Activated CD8-positive, alpha-beta memory T cell treated with anti-CD3 and anti-CD28 coated beads, Interleukin-2, amount 50 U/mL, for 4 hours (primary cell): ENCODE measurements at places on chromosomes 4 and X.

DNA sequence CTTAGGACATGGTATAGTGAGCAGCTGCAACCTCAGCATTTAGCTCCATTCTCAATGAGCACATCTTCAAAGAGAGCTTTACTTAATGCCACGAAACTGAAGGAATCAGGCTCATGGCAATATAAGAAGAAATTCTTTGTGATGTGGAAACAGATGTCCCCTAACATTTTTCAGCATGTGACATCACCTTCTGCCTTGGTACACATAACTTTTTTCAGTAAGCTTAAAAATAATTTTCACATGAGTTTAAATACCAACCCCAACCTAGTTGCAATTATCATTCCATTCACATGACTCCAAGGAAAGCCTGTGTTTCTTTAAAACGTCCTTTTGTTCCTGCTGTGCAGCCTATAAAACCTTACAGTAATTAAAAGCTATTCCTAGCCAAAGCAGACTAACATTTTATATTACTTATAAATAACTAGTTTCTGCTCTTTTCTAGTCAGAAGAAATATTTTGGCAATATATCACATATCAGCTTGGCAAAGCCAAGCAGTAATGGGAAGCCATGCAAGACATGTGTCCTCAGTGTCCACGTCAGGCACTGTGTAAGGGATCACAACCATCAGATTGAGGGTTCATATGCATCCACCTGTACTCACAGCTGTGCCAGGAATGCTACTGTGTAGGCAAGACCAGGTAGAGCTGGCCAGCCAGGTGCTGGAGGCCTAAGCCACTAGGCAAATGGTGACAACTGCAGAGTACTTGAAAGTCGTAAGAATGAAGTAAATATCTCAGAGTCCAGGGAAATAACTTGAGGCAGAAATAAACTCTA, 466.6 kb downstream of the INPP4B start:
- no peak for DNase-seq

GRCh38 chr4:6937754-6938153, 28.1 kb downstream of the TBC1D14 start:
- DNase-seq: no peak

GRCh38 chrX:37906357-37906756, 59.0 kb upstream of the DYNLT3 start:
- no peak for DNase-seq

DNA sequence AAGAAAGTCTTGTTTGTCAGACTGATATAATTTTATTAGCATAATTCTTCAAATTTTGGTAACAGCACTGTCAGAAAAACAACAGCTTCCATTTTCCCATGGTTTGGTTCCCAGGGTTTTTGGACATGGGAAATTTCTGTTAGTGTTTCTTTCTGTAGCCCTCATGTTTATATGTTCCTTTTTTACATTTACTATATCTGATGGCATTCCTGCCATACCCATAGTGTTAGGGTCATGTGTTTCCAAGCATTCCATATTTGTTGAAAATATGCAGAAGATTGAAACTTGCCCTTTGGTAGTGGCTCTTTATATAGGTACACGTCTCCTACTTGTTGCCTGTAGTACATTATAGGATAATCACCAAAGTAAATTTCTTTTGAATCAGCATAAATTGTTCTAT, 65.8 kb downstream of the PDLIM5 start:
- DNase-seq: no peak

DNA sequence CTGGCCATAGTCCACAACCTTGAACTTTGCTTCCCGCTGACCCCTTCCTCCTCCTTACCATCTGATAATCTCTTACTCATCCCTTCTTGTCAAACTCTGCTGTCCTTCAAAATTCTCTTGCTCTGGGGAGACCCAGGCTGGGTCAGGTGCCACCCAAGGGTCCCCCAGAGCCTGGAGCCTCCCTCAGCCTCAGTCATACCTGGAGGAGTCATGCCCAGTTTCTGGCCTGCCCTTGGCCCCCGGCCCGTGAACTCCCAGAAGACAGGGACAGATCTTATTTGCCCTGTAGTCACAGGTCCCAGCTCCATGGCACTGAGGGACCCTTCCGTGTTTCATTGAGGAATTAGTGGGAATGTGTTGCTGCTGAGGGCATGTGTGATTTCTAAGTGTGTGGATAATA, 4.7 kb upstream of the GPR78 start:
- DNase-seq: no peak

- DNase-seq: no peak
Measured at GRCh38 chr4:168484626-168485025, 4.3 kb upstream of the DDX60L start.

- DNase-seq: no peak
Measured at GRCh38 chr4:41081847-41082246, 132.5 kb downstream of the APBB2 start.

DNA sequence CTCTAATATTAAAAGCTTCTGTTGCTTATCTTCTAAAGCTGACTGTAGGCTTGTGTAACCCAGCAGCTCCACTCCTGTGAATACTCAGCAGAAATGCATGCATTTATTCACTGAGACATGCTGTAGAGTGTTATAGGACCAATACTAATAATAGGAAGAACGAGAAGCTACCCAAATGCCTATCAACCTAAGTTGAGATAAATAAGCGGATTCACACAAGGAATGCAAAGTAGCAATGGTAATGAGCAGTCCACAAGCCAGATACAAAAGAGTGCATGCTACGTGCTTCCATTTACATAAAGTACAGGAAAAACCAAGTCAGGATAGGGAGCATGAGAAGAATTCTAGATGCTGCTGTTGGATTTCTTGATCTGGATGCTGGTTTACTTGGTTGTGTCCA, 155.9 kb downstream of the AASDH start:
- DNase-seq: no peak

GRCh38 chr4:115234405-115235093, 121.1 kb upstream of the NDST4 start:
- no peak for DNase-seq

DNA sequence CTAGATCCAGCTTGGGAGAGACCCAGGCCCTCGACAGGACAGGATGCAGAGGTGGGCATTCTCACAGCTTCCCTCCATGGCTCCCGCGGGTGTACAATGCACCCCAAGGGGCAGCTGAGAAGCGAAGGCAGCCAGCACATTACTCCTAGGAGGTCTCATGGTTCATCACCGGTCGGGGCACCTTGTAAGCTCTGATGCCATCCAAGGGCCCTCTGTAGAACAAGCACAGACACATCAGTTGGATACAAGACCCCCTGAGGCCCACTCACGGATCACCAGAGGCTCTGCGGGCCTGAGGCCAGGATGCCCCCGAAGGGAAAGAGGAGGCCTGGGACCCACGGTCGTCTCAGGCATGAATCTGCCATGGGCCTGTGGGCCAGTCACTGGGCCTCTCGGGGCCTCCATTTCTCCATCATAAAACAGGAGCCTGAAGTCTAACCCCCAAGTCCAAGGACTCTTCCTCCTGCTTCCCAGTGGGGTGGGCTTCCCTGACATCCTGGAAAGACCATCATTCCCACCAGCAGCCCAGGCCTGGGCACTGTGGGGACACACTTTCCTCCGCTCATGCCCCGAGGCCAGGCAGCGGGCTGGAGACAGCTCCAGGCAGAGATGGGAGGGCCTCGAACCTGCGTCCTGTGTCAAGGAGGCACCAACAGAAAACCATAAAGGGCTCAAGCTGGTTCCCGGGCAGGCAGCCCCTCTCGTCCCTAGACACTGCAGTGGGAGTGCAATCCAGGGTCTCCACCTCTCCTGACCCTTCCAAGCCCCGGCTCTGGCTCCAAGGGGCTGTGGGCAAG, 20.1 kb downstream of the HMX1 start:
- peak; percentile 6 for DNase-seq

- DNase-seq: no peak
Measured at GRCh38 chr4:33493231-33493630, 2751.1 kb downstream of the ARAP2 start.

DNA sequence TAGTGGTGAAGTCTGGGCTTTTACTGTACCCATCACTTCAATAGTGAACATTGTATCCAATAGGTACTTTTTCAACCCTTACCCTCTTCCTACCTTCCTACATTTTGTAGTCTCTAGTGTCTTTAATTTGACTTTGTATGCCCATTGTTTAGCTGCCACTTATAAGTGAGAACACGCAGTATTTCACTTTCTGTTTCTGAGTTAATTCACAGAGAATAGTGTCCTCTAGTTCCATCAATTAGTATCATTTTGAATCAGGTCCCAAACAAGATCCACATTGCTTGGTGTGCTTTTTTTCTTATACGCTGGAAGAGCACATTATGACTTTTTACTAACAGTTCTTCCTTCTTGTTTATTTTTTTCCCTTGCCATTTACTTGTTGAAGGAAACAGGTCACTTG, 176.0 kb upstream of the WDFY3 start:
- no peak for DNase-seq
